Renal cortical epithelial cell (primary cell): ENCODE measurements at places on chromosomes 7 and 10. TPM values are rescaled to one million over a fixed set of nuclear protein-coding genes. Genes with fewer than 3 reads are reported as not detected.

Gene SLC18A3
- 0.10 TPM in 1 of 2 replicates, not detected in the other for total RNA-seq

Gene ATG9B
- total RNA-seq = 0.10 TPM in 1 of 2 replicates, not detected in the other

Gene FXYD4
- total RNA-seq = not detected in 2 replicates

Gene TRIM50
- 0.05 TPM in 1 of 2 replicates, not detected in the other for total RNA-seq

Gene CNTNAP2
- 0.25 and 12.9 TPM in 2 replicates for total RNA-seq

Gene ASNS
- total RNA-seq = 39.4 and 45.4 TPM in 2 replicates

Gene MBLAC1
- total RNA-seq = 1.6 and 2.0 TPM in 2 replicates

Gene CRYGN
- not detected in 2 replicates for total RNA-seq

DNA sequence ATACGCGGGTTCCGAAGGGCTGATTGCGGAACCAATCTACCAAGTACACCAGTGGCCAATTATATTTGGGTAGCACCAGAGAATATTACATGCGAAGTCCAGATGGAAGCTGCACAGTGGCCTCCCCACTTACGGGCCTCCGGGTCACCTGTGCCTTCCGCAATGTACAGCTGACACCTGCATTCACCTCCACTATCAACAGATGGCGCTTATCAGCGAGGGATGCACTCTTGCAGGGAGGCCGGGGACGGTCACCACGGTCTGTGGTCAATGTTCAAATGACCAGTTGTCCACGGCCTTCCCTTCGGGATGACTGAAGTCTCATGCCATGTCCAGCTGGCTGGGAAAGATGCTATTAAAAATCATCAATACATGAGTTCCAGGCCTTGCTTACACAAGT lies 47.6 kb downstream of the SLIT1 start:
- peak; percentile 2 for DNase-seq

GRCh38 chr10:74406006-74406405 lies 255.0 kb downstream of the ADK start:
- no peak for DNase-seq

DNA sequence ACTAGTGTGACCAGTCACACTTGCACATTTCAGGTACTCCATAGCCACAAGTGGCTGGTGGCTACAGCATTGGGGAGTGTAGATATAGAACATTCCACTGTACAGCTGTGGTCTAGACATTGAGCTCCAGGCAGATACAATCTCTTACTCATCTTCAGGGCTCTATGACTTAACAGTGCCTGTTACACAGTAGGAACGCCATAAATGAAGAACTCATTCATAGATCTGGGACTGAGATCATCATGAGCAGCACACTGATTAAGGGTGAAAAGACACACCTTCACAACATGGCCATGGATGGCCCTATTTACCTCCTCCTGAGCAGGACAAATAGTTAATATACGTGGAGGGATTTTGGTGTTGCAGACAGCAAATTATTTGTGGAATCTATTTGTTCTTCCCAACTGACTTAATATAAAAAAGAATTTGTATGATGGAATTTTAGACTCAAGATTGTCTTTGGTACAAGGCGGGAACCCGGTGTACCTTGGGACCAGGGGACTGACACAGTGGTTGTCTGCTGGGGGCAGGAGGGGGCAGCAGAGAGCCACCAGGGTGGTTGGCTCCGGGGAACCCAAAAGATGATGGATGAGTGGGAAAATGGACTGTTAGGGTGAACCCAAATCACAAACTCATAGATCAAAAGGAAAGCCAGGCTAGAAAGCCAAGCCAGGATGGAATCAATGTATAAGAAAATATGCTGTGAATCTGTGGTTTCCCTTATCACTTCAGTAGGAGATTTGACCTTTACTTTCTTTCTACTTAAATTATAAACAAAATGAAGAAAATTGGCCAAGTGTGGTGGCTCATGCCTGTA lies 24.3 kb upstream of the CPA2 start:
- DNase-seq = peak; percentile 21

- DNase-seq = no peak
Observed at GRCh38 chr10:71314028-71314693, 4.9 kb upstream of the SLC29A3 start.

DNA sequence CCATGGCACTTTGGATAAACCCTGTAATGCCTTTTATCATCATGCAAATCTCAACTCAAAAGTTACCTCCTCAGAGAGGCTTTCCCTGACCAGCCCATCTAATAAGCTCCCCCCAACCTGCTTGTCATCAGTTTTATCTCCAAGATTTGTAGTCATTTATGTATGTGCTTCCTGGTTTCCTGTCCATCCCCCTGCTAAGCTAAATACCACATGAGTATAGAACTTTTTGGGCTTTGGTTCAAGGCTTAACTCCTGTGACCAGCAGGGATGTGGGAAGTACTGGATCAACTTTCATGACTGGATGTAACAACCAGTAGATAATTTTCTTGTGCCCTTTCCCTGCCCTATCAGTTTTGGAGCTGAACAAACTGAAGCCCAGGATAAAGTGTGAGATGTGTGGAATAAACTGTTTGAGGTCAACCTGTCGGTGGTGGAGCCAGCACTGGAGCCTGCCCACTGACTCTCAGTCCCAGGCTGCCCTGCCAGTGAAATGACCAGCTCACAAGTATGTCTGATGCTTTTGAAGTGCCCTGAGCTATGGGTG lies 148.6 kb downstream of the CYP26A1 start:
- DNase-seq = no peak

DNA sequence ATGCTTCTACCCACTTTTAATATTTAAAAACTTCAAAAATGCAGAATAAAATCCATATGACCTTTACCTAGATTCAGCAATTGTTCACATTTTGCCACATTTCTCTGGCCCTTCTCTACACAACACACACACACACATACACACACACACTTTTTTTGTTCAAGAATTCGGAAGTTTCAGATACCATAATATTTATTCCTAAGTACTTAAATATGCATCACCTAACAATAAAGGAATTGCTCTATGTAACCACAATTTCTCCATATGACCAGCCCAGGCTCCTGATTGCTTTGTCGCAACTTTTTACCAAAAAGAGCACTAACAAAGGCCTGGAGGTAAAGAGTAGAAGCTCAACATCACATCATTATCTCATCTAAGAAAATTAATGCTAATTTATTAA lies 106.6 kb downstream of the FAS start:
- DNase-seq = no peak

GRCh38 chr10:74810087-74810486 lies 16.3 kb upstream of the KAT6B start:
- DNase-seq = no peak

DNA sequence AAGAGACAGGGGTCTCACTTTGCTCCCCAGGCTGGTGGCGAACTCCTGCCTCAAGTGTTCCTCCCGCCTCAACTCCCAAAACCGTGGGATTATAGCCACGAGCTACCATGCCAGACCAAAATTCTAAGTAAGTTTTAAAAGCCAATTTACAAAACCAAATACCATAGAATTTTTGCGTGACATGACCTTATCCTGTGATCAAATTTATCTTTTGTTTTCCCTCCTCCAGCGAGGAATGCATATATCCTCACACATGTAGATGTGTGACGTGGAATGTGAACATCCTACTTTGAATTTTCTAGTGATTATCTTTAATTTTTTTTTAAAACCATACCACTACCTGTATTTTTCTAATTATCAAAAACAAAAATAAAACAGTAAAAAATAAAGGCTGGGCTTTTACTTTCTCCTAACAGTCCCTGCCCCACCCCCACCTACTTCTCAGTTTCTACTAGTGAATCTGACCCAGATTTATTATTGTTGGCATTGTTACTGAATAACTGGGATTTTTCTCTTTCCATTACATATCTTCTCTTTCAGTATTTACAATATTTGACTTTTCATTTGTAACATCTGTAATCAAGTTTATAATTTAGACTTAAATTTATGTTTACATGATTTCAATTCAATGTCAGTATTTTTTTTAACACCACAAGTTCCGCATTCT lies 26.0 kb downstream of the CYTH3 start:
- no peak for DNase-seq

- no peak for DNase-seq
Observed at GRCh38 chr10:132897516-132898381, 44.6 kb downstream of the CFAP46 start.

DNA sequence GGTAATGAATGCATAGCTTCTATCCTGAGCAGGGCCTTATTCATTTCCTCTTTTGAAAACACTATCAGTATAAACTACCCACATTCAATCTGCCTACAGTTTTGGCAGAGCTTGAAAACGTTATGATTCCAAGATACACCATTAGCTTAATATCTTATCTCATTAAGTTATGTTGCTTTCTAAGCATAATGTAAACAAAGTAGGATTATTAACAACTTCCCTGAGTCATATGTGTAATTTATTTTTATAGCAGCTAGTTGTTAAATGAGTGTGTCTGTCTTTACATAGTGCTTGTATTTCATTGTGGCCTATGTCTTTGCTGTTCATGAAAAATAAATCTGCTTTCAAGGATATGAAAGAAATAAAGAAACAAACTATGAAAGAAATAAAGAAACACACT lies 106.2 kb upstream of the DLX6 start:
- no peak for DNase-seq

DNA sequence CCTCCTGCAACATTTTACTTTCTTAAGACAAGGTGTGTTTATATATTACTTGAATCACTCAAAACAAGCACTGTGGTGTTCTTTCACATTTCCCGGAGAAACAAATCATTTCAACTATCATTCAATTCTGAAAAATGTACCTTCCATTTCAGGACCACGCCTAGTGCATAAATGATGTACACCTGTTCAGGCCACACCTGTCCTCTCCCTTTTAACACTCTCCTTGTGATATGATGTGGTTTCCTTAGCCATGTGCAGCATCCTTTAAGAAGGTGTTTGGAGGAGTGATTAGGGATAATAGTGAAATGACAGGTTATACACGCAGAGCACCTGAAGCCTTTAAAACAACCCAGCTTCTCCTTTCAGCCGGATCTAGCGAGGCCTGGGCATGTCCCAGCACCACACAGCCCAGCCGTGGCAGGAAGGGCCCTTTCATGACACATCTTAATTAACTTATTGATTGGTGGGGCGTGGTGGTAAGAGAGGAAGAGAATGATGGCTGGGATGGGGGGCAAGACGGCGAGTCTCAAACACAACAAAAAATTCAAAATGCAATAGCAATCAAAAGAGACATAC lies 26.9 kb downstream of the ABLIM1 start:
- DNase-seq = no peak

- peak; percentile 72 for DNase-seq
Observed at GRCh38 chr10:121310151-121310711, 288.0 kb downstream of the FGFR2 start.

DNA sequence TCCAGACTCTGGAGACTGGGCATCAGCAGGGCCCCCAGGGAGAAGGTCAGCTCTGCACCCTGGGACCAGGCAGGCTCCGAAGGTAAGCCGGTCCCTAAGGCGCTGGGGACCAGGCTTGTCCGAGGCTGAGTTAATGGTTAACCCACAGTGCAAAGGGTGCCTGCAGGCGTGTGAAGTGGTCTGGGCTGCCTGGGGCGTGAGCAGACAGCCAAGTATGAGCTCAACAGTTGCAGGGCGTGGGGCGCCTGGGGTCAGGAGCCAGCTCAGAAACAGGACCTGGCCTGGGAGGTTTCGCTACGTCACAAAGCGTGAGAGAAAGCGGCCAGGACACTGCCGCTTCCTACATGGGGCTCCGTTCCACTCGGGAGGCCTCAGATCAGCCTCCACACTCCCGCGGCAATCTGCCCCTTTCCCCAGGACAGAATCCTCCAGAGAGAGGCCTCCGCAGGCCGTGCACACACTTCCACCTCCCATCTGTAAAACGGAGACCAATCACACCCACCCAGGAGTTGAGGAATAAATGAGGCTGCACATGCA lies 16.0 kb downstream of the PDGFA start:
- peak; percentile 92 for DNase-seq

GRCh38 chr10:103327906-103328305 lies 23.0 kb downstream of the PCGF6 start:
- no peak for DNase-seq

GRCh38 chr7:47584536-47584895 lies 2.6 kb upstream of the TNS3 start:
- no peak for DNase-seq

GRCh38 chr7:106480161-106480579 lies 180.8 kb downstream of the CCDC71L start:
- DNase-seq = no peak

DNA sequence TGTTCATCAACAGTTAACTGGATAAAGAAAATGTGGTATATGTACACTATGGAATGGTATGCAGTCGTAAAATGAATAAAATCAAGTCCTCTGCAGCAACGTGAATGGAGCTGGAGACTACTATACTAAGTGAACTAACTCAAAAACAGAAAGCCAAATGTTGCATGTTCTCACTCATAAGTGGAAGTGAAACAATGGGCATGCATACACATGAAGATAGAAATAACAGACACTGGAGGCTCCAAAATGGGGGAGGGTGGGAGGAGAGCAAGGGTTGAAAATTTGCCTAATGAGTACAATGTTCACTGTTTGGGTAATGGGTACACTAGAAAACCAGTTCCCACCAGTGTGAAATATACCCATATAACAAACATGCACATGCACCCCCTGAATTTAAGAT lies 179.5 kb downstream of the ZWINT start:
- DNase-seq = no peak

DNA sequence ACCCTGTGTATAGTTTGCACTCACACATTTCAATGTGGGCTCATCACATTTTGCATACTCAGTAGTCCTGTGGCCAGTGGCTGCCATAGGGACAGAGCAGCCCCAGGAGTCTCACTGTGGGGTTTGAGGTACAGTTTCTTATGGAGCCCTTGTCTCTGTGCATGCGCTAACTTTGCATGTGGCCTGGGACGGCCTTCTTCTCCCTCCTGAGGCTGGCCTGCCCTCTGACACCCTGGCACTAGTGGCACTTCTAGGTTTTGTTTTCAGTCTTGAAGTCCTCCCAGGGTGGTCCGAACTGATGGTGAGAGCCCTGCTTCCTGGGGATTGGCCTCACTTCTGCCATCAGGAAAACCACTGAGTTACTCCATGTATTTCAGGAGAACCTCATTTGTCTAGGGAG lies 21.2 kb downstream of the NACAD start:
- DNase-seq = no peak

DNA sequence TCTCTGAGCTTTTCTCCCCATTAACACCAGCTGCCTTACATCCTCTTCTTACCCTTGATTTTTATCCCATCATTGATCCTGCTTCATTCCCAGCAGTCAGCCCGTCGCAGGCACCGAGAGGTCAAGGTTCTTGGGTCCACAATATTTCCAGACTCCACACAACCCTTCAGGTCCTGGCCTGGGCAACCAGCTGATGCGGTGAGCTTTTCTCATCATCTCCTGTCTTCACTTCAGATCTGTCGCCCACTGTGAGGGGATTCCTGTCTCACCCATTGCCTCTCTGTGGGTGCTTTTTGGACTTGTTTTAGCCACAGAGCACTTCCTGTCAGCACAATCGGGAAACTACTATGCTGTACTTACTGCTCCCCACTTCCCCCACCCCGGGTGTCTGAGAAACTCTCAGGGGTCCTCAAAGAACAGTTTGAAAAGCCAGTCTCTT lies 8.4 kb upstream of the PVRIG start:
- DNase-seq = no peak

- DNase-seq = no peak
Observed at GRCh38 chr7:113246738-113247137, 128.4 kb upstream of the SMIM30 start.

DNA sequence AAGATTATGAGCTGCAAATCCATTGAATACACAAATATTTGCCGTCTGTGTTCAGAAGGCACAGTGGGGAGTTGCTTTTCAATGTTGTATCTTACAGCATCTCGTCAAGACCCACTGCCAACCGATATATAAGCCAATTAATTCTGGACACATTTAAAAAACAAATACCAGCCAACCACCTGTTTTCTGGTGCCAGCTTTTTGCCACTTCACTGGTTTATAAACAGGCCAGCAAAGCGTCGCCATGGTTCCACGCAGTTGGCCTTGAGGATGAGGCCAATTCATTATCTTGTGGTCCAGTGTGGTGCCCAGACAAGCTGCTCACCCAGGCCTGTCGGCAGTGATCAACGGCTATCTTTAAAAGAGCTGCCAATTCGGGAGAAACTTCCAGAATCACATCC lies 321.0 kb downstream of the TCERG1L start:
- no peak for DNase-seq
